Frontal cortex (tissue), 4 donors: ENCODE measurements at places on chromosomes 5 and 9. TPM values are rescaled to one million over a fixed set of nuclear protein-coding genes. Genes with fewer than 3 reads are reported as not detected.

SLC25A48 gene
- total RNA-seq: 1.2 TPM

LMX1B gene
- under 0.01 TPM for total RNA-seq

LMAN2 gene
- total RNA-seq: 88.9 TPM

CYFIP2 gene
- 71.7 TPM for total RNA-seq

CCDC69 gene
- total RNA-seq: 0.41 TPM

IL9 gene
- not detected for total RNA-seq

IL3 gene
- not detected for total RNA-seq

IFNA10 gene
- not detected for total RNA-seq

LHX2 gene
- 73.0 TPM for total RNA-seq
